ENCODE measurements at places on chromosomes 4 and X. TPM values are rescaled to one million over a fixed set of nuclear protein-coding genes. Genes with fewer than 3 reads are reported as not detected.

The DCUN1D4 gene
- total RNA-seq = 5.8 TPM

The TMPRSS11B gene
- 1.5 TPM for total RNA-seq

The ADRA2C gene
- 1.5 TPM for total RNA-seq

The CSAG1 gene
- not detected for total RNA-seq

The ENPP6 gene
- total RNA-seq = not detected

The WWC2 gene
- 59.1 TPM for total RNA-seq

The LONRF3 gene
- total RNA-seq = 8.5 TPM

The JCHAIN gene
- 5.5 TPM for total RNA-seq

DNA sequence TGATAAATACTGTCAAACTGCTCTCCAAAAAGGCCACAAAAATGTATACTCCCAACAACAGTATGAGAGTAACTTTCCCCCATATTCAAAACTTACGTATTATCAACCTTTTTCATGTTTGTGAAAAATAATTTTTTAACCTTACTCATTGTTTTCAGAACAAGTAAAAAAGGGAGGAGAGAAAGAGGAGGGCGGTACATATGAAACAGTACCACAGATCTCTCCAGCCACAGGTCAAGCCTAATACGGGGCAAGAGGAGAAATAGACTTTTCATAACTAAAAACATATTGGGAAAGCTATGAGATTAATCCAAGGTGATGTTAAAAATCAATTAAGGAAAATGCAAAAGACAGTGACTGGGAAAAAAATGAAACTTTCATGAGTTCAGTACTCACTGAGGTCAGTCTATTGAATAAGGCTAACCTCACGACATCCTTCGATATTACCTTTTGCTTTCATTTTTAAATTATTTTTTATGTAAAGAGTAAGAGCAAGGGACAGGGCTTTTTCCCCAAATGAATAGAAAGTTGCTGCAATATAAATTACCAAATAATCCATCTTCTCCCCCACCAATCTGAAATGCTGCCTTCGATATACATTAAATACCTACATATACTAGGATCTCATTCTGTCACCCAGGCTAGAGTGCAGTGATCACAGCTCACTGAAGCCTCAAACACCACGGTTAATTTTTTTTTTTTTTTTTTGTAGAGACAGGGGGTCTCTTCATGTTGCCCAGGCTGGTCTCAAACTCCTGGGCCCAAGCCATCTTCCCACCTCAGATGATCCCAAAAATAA lies 25.3 kb downstream of the FBXW7 start:
- H3K4me3 ChIP-seq = no peak overlapping the region
- H3K4me1 ChIP-seq = peaks cover 11% of the 10 kb centered on the region
- H3K27me3 ChIP-seq = no peaks in the 10 kb centered on the region
- DNase-seq = no peak
- no peaks in the 10 kb centered on the region for H3K36me3 ChIP-seq
- H3K27ac ChIP-seq = peak overlapping the region; percentile 1

DNA sequence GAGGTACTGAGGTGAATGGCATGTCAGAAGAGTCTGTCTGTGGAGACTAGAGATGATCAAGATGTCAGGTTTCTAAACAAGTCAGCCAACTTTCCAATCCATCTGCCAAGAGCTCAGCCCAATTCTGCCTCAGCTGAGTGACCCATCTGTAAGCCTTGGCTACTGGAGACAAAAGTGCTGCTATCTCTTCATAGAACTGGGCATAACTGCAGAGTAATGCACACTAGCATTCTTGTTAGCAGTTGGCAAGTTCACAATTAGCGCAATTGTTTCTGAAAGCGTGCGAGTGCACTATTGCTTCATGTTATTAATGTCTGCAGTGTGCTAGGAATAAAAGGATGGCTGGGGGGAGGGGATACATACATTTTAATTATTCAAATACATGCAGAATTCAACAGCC lies 32.9 kb upstream of the SH3D19 start:
- no peaks in the 10 kb centered on the region for H3K27me3 ChIP-seq
- no peak for DNase-seq
- H3K36me3 ChIP-seq = no peaks in the 10 kb centered on the region
- H3K4me3 ChIP-seq = no peak overlapping the region
- H3K4me1 ChIP-seq = peaks cover 4% of the 10 kb centered on the region

DNA sequence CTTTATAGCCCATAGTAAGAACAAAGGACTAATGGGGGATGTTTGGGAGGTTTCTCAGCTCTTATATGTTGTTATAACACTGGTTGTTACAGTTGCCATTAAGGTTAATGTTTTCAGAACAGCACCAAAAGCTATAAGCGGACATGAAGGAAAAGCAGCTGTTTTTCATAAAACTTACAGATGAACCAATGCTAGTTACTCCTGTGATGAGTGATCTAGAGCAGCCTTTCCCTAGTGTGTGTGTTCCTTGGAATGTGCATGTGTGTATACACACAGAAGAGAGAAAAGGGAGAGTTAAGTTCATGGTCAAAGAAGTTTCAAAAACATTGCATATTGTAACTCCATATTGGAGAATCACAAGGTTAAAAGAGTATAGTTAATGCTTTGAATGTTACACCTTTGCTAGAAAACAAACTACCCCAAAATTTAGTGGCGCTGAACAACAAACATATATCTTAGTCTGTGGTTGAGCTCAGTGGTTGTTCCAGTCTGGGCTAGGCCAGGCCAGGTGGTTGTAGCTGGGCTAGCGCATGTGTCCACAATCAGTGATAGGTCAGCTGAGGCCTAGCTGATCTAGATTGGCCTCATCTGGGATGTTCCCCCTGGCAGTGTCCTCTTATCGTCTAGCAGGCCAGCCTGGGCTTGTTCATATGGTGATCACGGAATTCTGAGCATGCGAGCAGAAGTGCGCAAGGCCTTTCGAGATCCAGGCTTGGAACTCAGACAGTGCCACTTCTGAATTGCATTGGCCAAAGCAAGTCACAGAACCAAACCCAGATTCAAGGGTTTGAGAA lies 151.0 kb downstream of the NHS start:
- peaks cover 50% of the 10 kb centered on the region for H3K4me1 ChIP-seq
- no peaks in the 10 kb centered on the region for H3K36me3 ChIP-seq
- no peaks in the 10 kb centered on the region for H3K27me3 ChIP-seq
- DNase-seq = no peak
- no peak overlapping the region for H3K4me3 ChIP-seq
- no peak overlapping the region for H3K27ac ChIP-seq

GRCh38 chr4:39658756-39659155 lies 20.1 kb upstream of the SMIM14 start:
- no peaks in the 10 kb centered on the region for H3K27me3 ChIP-seq
- no peaks in the 10 kb centered on the region for H3K4me1 ChIP-seq
- no peak for DNase-seq

- H3K36me3 ChIP-seq = peaks cover 45% of the 10 kb centered on the region
- peak overlapping the region; percentile 64 for H3K4me3 ChIP-seq
- no peak for DNase-seq
- H3K27ac ChIP-seq = peak overlapping the region; percentile 49
- H3K4me1 ChIP-seq = peaks cover 70% of the 10 kb centered on the region
These were observed 24.9 kb downstream of the SH3BP2 start for GRCh38 chr4:2817701-2818350.

DNA sequence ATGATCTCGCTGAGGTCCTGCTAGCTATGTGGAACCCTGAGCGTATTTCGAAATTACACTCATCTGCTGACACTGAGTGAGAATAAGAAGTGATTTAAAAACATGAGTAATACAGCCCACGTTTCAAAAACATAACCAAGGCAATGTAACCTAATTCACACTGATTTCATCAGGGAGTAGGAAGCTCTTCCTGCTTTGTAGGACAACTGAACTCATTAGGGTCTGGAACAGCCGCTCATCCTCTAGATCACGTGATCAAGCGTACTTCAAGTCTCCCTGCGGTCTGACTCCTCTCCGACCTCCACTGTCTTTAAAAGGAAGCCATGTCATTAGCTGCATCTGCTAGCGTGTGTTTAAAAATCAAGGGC lies 138.0 kb downstream of the NSUN7 start:
- peaks cover 7% of the 10 kb centered on the region for H3K36me3 ChIP-seq
- DNase-seq = no peak
- H3K27me3 ChIP-seq = no peaks in the 10 kb centered on the region
- H3K4me3 ChIP-seq = no peak overlapping the region
- no peaks in the 10 kb centered on the region for H3K4me1 ChIP-seq

- H3K36me3 ChIP-seq = no peaks in the 10 kb centered on the region
- no peaks in the 10 kb centered on the region for H3K4me1 ChIP-seq
- H3K27ac ChIP-seq = peak overlapping the region; percentile 95
- no peaks in the 10 kb centered on the region for H3K27me3 ChIP-seq
- peak overlapping the region; percentile 83 for H3K4me3 ChIP-seq
- DNase-seq = peak; percentile 9
These were observed 1.4 kb downstream of the TMA16 start for GRCh38 chr4:163495900-163496299.

GRCh38 chr4:42341518-42342026 lies 55.7 kb upstream of the SHISA3 start:
- H3K36me3 ChIP-seq = no peaks in the 10 kb centered on the region
- no peaks in the 10 kb centered on the region for H3K4me1 ChIP-seq
- no peaks in the 10 kb centered on the region for H3K27me3 ChIP-seq
- no peak overlapping the region for H3K27ac ChIP-seq

DNA sequence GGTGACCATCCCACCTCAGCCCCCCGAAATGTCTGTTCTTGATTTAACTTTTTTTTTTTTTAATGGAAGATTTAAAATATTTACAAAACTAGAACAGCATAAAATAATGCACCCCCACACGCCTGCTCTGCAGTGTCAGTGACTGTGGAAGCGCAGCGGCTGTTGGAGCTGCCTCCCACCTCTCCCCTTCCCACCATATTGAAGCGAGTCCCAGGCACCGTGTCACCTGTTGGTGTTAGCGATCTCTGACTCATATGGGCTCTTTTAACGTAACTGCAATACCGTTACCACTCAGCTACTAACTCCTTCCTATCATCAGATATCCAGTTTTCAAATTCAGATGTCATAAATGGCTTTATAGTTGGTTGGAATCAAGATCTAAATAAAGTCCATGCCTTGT lies 17.1 kb upstream of the TADA2B start:
- no peaks in the 10 kb centered on the region for H3K4me1 ChIP-seq
- no peak overlapping the region for H3K27ac ChIP-seq
- no peak overlapping the region for H3K4me3 ChIP-seq
- H3K27me3 ChIP-seq = no peaks in the 10 kb centered on the region
- peaks cover 99% of the 10 kb centered on the region for H3K36me3 ChIP-seq

GRCh38 chr4:56723201-56723605 lies 42.1 kb upstream of the HOPX start:
- H3K36me3 ChIP-seq = no peaks in the 10 kb centered on the region
- H3K4me3 ChIP-seq = no peak overlapping the region
- H3K27ac ChIP-seq = no peak overlapping the region
- H3K27me3 ChIP-seq = no peaks in the 10 kb centered on the region

DNA sequence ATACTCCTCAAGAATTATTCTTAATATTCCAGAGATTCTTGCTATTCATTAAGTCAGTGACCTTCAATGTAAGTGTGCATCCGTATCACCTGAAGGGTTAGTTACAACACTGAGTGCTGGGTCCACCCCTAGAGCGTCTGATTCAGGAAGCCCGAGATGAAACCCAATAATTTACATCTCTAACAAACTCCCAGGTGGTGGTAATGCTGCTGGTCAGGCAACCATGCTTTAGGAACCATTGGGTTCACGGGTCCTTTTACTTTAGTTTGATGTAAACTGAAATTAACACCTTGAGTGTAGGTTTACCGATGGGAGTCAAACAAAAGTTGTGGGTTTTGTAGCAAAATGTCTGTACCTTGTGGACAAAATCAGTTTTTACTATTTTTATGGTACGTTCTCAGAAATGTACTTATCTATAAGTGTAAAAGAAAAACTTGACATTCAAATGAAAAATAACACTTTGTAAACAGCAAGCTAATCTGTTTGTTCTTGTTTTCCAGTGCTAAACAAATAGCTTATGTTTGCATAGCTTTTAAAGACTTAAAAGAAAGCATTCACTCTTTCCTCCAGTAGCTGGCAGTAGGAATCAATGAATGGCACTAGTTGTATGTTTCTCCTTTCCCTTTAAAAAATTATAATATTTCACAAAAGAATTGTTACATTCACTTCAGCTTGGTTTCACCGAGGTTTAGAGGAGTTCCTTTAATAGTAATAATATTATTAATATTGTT lies 32.7 kb downstream of the ACE2 start:
- no peak overlapping the region for H3K4me3 ChIP-seq
- H3K36me3 ChIP-seq = no peaks in the 10 kb centered on the region
- DNase-seq = peak; percentile 45
- H3K27me3 ChIP-seq = peaks cover 6% of the 10 kb centered on the region
- no peak overlapping the region for H3K27ac ChIP-seq

GRCh38 chr4:7009564-7009963 lies 33.6 kb upstream of the TADA2B start:
- H3K27me3 ChIP-seq = no peaks in the 10 kb centered on the region
- H3K4me3 ChIP-seq = no peak overlapping the region
- no peak overlapping the region for H3K27ac ChIP-seq
- no peak for DNase-seq

GRCh38 chrX:21493226-21493830 lies 119.1 kb downstream of the CNKSR2 start:
- no peaks in the 10 kb centered on the region for H3K4me1 ChIP-seq
- H3K4me3 ChIP-seq = no peak overlapping the region
- H3K27ac ChIP-seq = no peak overlapping the region
- DNase-seq = no peak

DNA sequence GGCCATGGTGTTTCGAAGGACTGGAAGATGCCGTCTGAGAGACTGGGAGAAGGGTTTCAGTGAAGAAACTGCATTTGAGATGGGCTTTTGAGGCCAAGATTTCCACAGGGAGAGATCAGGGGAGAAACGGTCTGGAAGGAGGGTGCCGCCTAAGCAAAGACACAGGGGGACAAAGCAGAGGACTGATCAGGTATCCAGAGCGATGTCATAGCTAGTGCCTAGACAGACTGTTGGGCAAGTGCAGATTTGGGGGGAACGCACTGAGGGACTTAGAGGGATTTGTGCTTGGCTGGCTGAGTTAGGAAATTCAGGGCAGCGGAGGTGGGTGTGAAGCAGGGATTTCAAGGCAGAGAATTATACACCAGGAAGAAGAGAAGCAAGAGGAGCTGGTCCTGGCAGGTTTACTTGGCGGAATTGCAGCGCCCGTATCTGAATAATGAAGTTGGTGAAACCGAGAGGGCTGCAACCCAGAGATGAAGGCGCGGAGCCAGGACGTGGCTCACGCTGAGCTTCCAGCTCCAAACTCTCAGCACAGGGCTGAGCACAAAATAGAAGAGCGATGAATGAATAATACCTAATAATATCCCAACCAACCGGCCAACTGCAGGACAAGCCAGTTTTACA lies 106.9 kb downstream of the MAML3 start:
- peak; percentile 33 for DNase-seq
- no peaks in the 10 kb centered on the region for H3K27me3 ChIP-seq
- no peak overlapping the region for H3K27ac ChIP-seq
- H3K4me3 ChIP-seq = no peak overlapping the region

DNA sequence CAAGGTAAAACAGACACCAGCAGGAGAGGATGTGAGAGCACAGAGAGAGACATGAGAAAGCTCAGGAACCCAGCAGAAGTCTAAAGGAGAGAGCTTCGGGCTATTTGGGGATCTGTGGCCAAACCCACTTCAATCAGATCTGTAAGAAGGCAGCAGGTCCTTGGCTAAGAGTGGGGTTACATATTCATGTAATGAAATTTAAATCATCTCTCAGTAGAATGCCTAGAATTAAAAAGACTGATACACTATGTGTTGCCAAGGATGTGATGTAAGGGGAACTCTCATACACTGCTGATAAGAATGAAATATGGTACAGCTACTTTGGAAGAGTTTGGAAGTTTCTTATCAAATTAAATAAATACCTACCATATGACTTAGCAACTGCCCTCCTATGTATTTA lies 35.8 kb downstream of the PDE5A start:
- peak; percentile 21 for DNase-seq
- no peak overlapping the region for H3K27ac ChIP-seq
- H3K36me3 ChIP-seq = no peaks in the 10 kb centered on the region
- H3K27me3 ChIP-seq = no peaks in the 10 kb centered on the region
- no peaks in the 10 kb centered on the region for H3K4me1 ChIP-seq
- H3K4me3 ChIP-seq = no peak overlapping the region
